Neural cell (in vitro differentiated cells): ENCODE measurements at places on chromosomes 13 and 19. TPM values are rescaled to one million over a fixed set of nuclear protein-coding genes. Genes with fewer than 3 reads are reported as not detected.

F7 gene
- 0.32 and 0.40 TPM in 2 replicates for polyA plus RNA-seq

HAUS8 gene
- polyA plus RNA-seq = 3.6 and 4.8 TPM in 2 replicates

LGI4 gene
- 0.63 and 3.1 TPM in 2 replicates for polyA plus RNA-seq

PSG1 gene
- not detected in 2 replicates for polyA plus RNA-seq
